ENCODE measurements at places on chromosomes 7 and 10. TPM values are rescaled to one million over a fixed set of nuclear protein-coding genes. Genes with fewer than 3 reads are reported as not detected.

LRRTM3 gene
- not detected for total RNA-seq

FOXI2 gene
- not detected for total RNA-seq

HMX2 gene
- total RNA-seq, result not detected

TMEM196 gene
- not detected for total RNA-seq

LIPF gene
- total RNA-seq, result not detected

FAM200A gene
- total RNA-seq, result 6.2 TPM

COMTD1 gene
- total RNA-seq, result 15.7 TPM

PAX4 gene
- total RNA-seq, result not detected

TMEM225B gene
- not detected for total RNA-seq

PIK3CG gene
- total RNA-seq, result 2.0 TPM

VSTM2A gene
- total RNA-seq, result not detected

CUZD1 gene
- total RNA-seq, result 0.17 TPM

SUN3 gene
- total RNA-seq, result not detected

DPP6 gene
- total RNA-seq, result not detected

AKR1C8 gene
- not detected for total RNA-seq

ARHGEF5 gene
- total RNA-seq, result 0.34 TPM

PLEKHS1 gene
- total RNA-seq, result not detected

TMEM176A gene
- total RNA-seq, result not detected

TWIST1 gene
- 0.87 TPM for total RNA-seq

CFAP46 gene
- total RNA-seq, result 0.54 TPM

DNA2 gene
- total RNA-seq, result 3.6 TPM

TMEM213 gene
- not detected for total RNA-seq

PLAU gene
- total RNA-seq, result 1.2 TPM

CFAP70 gene
- 0.26 TPM for total RNA-seq

AKR1C2 gene
- 146 TPM for total RNA-seq

GHRHR gene
- total RNA-seq, result not detected

EBLN1 gene
- not detected for total RNA-seq

ADIRF gene
- 47.5 TPM for total RNA-seq

IFIT1B gene
- total RNA-seq, result not detected

ENO4 gene
- not detected for total RNA-seq

CRYGN gene
- total RNA-seq, result not detected

PGAM2 gene
- not detected for total RNA-seq

COL28A1 gene
- not detected for total RNA-seq

AEBP1 gene
- 10.2 TPM for total RNA-seq

FXYD4 gene
- total RNA-seq, result not detected

RBP3 gene
- total RNA-seq, result not detected

Data from dermis lymphatic vessel endothelial cell (primary cell).